Erythroblast (primary cell): ENCODE measurements at places on chromosomes 4 and X.

DNA sequence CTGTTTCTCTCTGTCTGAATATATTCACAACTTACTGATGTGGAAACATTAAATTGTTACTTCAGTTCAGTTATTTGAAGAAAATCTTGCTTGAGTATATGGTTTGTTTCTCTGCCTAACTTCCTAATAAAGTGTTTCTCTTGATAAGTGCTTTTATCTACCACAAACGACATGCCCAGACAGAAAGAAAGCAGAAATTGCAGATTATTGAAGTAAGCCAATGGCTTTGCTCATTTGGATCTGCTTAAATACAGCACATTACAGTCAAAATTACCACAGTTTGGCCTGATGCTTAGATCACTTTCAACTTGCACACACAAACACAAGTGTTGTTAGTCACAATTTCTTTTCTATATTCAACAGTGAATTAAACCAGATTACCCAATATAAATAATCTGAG lies 68.0 kb downstream of the ATOH1 start:
- DNase-seq: peak; percentile 52

DNA sequence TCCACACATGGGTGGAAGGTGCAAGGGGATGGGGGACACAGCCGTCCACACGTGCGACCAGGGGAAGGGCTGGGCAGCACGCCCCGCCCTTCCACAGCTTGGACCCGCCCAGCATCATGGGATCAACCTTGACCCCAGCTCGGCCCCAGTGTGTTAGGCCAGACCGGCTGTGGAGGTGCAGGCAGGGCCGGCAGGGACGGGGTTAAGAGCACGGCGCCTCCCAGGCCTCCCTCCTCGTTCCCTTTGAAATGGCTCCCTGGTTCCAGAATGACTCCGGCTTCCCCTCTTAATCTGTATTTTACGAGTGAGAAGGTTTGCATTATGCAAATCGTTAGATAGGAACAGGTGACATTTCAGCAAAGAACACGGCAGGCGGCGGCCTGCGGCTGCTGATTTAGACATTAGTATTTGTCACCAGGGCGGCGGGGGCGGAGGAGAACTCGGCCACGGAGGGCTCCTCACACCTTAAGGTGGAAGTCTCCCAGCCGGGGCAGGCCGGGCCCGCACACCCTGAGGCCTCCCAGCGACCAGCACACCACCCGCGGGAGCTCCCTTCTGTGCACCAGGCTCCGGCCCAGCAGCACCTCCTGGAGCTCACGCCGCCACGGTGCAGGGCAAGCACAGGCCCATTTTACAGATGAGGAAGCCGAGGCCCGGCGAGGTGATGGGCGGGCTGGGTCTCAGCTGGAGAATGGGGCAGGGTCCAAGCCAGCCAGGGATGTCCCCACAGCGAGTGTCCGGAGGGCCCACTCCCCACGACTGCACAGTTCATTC lies 116.1 kb downstream of the FAM53A start:
- no peak for DNase-seq

GRCh38 chr4:79287718-79288117 lies 38.1 kb downstream of the NAA11 start:
- no peak for DNase-seq

DNA sequence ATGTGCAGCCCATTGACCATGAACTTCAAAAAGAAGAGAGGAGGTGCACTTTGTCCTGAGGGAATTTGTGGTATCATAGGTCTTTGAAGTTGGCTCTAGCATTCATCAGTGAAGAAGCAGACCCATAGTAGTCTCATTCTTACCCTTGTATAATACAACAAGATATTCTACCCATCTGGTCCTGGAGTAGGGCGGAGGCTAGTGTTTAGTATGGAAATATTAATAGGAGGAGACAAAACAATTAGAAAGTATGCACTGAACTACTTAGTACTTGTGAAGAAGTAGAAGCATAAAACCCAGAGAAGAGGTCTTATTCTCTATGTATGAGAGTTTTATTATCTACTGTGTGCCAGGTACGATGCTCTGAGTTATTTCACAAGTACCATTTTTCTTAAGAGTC lies 189.0 kb downstream of the AASDH start:
- no peak for DNase-seq

GRCh38 chr4:138591808-138592207 lies 349.7 kb upstream of the SLC7A11 start:
- DNase-seq: no peak

GRCh38 chr4:120821977-120822376 lies 100.5 kb downstream of the PRDM5 start:
- no peak for DNase-seq

DNA sequence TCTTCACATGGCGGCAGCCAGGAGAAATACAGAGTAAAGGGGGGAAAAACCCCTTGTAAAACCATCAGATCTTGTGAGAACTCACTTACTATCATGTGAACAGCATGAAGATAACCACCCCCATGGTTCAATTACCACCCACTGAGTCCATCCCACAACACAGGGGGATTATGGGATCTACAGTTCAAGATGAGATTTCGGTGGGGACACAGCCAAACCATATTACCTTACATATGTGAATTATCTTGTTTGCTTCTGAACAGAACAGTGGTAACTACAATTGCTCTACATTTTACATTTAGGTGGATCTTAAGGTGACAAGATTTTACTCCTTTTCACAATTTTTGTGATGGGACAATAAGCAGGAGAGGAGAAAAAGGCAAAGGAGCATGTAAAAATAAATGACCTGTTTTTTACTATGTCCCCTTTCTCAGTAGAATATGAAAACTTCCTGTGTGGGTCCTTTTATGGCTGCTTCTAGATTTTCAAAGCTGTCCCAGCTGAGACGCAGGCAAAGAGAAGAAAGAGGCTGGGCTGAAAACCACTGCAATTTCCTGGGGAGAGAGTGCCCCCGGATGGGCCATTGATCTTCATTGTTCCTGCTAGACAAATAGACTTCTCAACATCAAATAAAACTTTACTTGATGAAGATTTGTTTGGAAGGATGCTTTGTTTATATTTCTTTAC lies 45.9 kb upstream of the PGM2 start:
- DNase-seq: no peak

DNA sequence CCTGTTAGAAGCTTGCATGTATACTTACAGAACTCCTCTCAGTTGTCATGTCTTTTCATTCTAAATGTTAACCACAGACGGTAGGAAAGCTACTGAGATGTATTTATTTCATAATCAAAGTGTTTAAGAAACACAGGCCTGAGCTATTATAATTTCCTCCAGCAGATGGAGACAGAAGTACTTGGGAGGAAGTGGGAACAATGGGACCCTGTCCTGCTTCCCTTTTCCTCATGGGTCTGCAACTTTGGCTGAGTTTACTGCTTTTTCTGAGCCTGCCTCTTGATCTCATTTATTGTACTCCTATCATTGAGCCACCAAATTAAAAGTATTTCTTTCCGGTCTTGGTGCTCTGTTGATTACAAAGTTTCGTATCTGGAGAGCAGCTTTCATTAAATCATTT lies 67.7 kb upstream of the SPANXN2 start:
- peak; percentile 0 for DNase-seq

DNA sequence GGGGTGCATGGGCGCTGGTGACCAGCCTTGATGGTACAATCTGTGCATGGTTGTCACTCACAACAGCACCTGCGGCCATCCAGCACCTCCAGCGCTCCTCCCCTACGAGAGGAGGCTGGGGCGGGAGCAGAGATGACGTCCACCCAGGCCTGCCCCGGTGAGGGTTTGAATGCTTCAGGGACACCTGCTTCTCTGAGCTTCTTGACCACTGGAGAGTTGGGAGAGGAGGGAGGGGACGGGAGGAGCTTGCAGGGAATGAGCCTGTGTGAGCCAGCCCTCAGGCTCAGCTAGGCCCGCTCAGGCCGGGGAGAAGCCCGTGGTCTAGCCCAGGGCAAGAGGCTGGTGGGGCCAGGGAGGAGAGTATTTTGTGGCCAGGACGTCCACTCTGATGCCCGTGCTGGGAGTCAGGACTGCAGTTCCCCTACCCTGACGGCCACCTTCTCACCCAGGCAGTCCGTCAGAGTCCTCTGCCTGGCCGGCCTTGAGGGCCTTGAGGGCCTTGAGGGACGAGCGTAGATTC lies 59.2 kb downstream of the CPZ start:
- DNase-seq: no peak

GRCh38 chr4:173243321-173243720 lies 74.7 kb downstream of the GALNT7 start:
- no peak for DNase-seq

DNA sequence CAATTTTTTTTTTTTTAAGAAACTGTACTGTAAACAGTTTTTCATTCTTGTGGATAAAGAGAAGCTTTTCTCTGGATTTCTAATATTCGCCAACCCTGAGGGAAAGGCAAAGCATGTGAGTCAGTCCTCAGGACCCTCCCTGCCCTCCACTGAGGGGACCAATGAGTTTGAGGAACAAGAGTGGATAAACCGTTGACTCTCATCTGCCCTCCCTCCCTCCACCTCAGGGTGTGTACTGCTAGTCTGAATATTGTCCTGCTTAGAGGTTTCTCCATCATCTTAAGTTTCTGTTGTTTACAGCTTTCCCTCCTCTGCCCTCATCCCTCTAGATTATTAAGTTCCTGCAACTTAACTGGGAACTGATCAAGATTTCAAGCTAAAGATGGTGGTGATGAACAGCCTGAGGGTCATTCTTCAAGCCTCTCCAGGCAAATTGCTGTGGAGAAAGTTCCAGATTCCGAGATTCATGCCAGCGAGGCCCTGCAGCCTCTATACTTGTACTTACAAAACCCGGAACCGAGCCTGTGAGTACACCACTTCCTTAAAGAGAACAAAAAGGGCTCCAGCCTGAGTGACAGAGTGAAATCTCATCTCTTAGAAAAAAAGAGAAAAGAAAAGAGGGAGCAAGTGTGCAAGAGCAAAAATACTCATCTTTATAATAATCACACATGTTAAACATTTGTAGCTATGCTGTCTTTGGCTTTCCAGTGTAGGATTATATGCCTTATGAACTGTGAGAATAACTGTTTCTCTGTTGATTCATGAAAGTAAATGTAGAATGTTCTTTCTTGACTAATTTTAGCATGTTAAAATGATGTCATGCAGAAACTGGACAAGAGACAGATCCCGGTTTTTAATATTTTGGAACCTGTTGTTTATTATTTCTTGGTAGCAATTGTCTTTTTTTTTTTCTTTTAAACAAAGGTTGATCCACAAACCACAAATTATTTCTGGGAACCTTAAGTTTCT lies 11.9 kb downstream of the CA5B start:
- no peak for DNase-seq

DNA sequence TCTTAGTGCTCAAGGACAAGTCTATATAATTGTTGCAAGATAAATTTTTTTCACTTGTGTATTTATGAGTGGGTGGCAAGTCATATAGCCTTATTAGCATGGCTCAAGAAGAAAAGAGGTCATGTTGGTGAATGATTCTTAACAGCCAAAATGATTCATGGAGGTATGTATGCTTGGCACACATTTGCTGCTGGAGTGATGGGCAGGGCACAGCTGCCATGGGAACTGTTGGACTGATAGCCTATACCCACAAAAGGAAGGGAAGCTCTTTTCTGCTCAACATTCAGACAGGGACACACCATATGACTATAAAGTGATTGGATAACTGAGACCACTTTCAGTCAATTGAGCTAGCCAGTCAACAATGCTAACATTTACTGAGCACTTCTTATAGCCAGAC lies 46.8 kb upstream of the PITX2 start:
- DNase-seq: no peak

GRCh38 chrX:134571796-134572195 lies 86.5 kb downstream of the PLAC1 start:
- no peak for DNase-seq

GRCh38 chr4:104507112-104507511 lies 12.4 kb upstream of the CXXC4 start:
- DNase-seq: no peak

- DNase-seq: no peak
These were observed 43.2 kb upstream of the NKX1-1 start for GRCh38 chr4:1449475-1449832.

DNA sequence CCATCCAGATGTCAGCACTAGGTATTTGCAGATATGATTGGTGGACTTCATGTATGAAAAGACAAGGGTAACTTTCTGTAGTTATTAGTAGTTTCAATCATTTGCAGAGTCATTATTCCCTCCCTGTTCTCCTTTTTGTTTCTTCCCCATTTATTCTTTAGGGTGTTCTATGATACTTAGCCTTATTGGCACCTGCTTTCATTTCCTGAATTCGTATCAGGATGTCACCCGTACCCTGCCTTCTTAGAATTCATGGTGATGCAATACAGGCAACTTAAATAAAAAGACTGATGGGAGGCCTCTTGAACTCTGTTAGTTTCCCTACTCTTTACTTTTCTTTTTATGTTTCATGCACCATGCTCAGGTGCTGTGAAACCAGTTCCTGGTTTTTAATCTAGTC lies 24.2 kb downstream of the MAGED1 start:
- DNase-seq: no peak

GRCh38 chr4:6714954-6715353 lies 1.0 kb upstream of the BLOC1S4 start:
- DNase-seq: no peak

GRCh38 chrX:39846460-39846859 lies 251.3 kb downstream of the BCOR start:
- no peak for DNase-seq

- no peak for DNase-seq
These were observed 21.2 kb upstream of the PDE6B start for GRCh38 chr4:604131-604530.

GRCh38 chr4:71300964-71301363 lies 37.9 kb upstream of the SLC4A4 start:
- no peak for DNase-seq

DNA sequence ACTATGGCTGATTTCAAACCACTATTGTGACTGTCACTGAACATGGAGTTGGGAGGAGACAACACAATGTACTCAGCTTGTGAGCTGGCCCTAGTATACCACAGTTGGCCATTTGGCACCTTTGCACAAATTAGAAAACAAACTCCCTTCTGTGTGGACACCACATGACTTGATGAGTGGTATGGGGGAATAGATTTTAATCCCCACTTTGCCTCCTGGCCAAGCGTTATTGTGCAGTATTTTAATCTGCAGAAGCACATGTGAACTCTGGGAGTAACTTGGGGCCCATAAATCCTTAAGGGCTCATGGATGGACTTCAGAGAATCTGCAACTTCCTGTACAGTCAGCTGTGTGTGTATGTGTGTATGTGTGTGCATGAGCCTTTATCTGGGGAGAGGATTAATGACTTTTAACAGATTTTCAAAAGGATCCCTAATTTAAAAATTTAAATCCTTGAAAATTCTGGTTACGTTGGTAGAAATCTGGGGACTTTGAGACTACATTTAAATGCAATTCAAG lies 105.0 kb upstream of the PAQR3 start:
- no peak for DNase-seq

DNA sequence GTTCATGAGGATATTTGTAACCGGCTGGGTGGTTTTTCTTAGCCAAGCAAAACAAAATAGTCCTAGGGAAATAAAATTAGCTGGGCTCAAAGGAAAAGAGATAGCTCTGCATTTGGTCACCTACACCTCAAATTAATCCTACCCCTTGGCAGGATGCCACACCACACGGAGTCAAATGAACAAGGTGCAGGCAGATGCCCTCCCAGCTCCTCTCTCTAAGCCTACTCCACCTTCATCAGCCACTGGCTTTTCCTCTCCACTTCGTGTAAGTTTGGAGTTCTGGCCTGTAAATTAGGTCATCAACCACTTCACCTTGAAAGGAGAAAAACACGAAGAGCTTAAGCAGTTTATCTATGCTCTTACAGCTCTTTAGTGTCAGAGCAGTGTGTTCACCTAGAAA lies 1.4 kb downstream of the DDIT4L start:
- no peak for DNase-seq

- no peak for DNase-seq
These were observed 81.7 kb downstream of the DMD start for GRCh38 chrX:33129607-33130006.

GRCh38 chrX:39957816-39958566 lies 139.8 kb downstream of the BCOR start:
- DNase-seq: no peak

GRCh38 chr4:37864786-37865185 lies 26.1 kb upstream of the TBC1D1 start:
- no peak for DNase-seq
